CD4-positive, alpha-beta T cell treated with Interleukin-21 for 1 hour (primary cell): ENCODE measurements at places on chromosomes 5 and 9.
A peak's percentile ranks its signal among the peaks of the same experiment; 100 is the strongest.

- no peak for DNase-seq
Measured at GRCh38 chr5:178557416-178557815, 32.8 kb downstream of the COL23A1 start.

GRCh38 chr5:21895766-21896350, 957.3 kb downstream of the CDH12 start:
- no peak for DNase-seq

DNA sequence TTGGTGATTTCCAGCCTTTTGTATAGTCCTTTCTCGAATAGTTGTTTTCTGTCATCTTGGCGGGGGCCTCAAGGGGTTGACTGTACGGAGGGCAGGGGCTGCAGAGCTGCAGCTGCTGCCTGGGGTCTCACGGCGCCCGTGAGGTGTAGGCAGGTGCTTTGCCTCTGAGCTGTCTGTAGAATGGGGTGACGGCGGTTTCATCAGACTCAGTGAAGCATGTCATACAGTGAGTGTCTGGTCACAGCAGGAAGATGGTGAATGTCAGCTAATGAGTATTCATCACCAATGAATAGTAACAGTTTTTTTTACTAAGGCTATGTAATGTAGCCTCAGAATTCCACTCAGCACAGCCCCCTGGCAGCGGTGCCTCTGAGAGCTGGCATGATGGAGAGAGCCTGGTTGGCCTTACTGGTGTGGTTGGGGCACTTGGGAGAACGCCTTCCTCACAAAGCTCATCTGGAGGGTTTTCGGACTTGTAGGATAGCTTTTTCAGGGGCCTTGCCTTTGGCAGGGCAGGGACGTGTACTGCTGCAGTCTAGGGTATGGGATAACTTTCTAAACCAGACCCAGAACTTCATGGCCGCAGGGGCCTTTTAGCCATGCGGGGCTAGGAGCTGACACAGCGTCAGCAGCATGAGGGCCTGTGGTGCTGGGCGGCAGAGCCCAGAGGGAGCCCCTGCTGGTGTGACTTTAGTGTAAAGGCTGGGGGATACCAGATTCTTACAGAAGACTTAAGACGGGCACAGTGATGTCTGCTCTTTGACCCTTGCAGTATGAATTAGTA, 15.0 kb downstream of the TENT4A start:
- DNase-seq, result no peak

DNA sequence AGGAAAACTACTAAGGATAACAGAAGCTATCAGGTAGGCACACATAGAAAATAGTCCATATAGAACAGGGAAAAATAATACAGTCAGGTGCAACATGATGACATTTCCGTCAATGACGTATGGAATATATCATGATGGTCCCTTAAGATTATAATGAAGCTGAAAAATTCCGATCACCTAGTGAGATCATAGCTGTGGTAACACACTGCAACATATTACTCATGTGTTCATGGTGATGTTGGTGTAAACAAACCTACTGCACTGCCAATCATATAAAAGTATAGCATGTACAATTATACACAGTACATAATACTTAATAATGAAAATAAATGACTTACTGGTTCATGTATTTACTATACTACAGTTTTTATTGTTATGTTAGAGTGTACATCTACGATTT, 60.0 kb downstream of the MEGF9 start:
- DNase-seq, result no peak

DNA sequence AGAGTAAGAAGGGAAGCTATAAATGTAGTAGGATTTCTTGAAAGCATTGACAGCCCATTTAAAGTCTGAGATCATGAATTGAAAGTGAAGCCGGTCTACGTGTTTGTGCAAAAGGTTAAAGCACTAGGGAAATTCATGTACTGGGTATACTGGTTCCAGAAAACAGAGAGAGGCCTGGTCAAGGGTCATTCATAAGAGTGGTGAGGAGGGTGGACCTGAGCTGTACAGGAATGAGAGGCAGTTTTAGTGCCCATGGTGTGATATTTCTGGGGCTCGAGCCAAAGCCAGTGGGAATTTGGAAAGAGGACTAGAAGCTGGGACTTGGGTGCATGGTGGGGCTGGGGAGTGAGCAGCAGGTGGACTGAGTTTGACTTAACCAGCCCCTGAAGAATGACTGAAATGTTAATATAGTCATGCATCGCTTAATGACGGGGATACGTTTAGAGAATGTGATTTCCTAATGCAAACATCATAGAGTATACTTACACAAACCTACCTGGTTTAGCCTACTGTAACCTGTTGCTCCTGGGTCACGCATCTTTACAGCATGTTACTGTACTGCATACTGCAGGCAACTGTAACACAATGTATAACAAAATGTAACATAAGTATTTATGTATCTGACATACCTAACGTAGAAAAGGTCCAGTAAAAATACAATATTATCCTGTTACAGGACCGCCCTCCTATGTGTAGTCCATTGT, 173.0 kb downstream of the MAST4 start:
- no peak for DNase-seq

DNA sequence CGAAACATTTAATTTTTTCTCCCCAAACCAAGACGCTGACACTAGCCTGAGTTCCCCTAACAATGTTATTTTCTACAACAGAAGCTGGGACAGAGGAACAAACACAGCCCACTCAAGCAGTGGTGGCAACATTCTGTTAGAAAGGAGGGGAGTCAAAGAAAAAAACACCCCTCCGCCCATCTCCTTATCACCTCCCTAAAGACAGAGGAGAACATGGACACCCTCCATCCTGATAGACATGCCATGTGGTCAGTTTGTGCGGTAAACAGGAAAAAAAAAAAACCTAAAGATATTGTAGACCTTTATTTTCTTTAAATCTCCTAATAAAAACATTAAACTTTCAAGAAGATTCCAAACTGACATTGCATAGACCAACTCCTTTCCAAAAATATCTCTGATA, 2.9 kb upstream of the DPM2 start:
- no peak for DNase-seq

GRCh38 chr5:56358703-56359681, 125.9 kb upstream of the ANKRD55 start:
- DNase-seq, result no peak

- DNase-seq, result no peak
Measured at GRCh38 chr9:89718651-89719050, 113.8 kb downstream of the GADD45G start.

GRCh38 chr5:129228577-129228976, 134.0 kb downstream of the ISOC1 start:
- no peak for DNase-seq

GRCh38 chr5:146620669-146621051, 104.7 kb upstream of the GPR151 start:
- no peak for DNase-seq

DNA sequence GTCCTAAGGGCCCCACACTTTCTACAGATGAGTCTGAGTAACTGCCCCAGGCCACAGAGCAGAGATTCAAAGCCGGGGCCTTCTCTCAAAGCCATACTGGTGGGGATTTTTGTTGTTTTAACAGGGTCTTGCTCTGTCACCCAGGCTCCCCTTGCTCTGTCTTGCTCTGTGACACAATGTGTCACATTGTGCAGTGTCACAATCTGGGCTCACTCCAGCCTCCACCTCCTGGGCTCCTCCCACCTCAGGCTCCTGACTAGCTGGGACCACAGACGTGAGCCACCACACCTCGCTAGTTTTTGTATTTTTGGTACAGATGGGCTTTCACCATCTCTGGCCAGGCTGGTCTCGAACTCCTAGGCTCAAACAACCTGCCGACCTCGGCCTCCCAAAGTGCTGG, 8.6 kb downstream of the AGPAT2 start:
- DNase-seq, result no peak

- no peak for DNase-seq
Measured at GRCh38 chr9:123361086-123361730, 5.2 kb downstream of the CRB2 start.

GRCh38 chr5:137856201-137856600, 11.5 kb upstream of the MYOT start:
- no peak for DNase-seq

- DNase-seq, result no peak
Measured at GRCh38 chr9:80062567-80062966, 490.8 kb downstream of the TLE4 start.

DNA sequence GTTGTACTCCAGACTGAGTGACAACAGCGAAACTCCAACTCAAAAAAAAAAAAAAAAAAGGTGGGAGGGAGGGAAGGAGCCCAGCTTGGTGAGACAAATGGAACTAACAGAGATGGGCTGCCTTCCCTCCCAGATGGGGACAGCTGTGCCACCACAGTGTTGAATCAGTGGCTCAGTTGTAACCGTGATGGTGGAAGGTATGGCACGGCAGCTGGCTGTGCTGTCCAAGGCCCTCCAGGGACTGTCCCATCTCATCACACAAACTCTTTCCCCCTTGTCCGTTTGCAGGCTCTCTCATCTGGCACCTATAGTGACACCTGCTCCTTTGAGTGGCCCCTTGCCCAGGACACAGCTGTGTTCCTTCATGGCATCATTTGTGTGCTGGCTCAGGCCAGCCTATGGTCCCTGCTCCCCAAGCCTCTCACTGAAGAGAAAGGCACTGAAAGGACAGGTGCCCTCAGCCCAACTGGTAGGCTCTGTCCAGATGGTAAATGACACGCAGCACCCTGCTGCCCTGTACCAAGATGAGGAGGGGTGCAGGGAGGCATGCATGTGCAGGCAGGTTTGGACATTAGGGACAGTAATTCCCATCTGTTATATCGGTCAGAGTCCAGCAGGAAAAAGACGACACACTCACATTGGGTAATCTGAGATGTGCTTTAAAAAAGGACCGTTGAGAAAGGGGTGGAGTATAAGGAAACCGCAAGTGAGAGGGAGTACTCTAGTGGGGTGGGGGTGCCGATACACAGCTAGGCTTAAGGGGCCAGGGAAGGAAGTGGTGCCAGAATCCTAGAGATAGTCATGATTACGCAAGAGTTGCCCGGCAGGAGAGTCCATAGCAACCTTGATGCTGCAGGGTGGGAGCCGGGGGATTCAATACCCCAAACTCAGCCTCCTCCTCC, 4.3 kb downstream of the SMIM33 start:
- DNase-seq, result peak; percentile 50

GRCh38 chr9:129493002-129493705, 127.7 kb downstream of the C9orf50 start:
- no peak for DNase-seq

DNA sequence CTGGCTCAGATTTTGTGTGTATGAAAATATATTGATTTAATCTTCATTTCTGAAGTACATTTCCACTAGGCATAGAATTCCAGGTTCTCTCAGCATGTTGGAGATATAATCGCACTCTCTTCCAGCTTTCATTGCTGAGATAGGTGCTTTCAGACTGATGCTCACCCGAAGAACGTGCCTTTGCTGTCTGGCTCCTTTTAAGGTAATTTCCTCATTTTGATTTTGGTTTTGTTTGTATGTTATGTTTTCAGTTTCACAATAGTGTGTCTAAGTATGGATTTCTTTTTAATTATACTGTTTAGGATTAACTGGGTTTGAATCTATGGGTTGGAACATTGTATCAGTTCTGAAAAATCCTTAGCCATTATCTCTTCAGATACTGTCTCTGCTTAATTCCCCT, 132.0 kb upstream of the NFIB start:
- DNase-seq, result no peak

GRCh38 chr5:78845470-78845869, 139.6 kb downstream of the ARSB start:
- no peak for DNase-seq

DNA sequence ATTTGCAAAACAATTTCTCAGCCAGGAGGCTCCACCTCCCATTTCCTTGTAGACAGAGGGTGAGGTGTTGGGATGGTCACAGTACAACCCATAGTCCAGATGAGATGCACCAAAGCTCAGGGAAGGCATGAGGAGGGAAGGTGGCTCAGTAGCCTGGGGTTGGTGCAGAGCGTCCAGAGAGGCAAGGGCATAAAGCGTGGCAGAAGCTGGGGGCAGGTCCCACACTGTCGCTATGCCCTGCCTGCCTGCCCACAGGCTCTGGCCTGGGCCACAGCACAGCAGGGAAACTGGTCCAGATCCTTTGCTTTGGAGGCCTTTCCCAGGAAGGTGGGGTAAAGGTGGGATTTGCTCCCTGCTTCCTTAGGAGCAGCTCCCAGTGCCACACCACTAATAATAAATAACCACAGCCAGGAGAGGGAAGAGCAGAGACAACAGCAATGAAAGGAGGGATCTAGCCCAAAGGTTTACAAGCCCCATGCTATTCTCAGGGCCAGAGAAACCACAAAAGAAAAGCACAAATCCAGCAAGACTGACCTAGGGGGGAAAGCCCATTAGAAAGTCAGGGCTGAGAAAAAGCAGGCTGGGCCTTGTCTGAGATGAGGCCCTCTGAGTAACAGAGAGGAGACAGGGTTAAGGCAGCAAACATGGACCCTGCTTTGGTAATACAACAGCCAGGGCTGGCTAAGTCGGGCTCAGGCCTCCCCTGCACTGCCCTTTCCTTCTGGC, 27.2 kb downstream of the PCDHGC5 start:
- no peak for DNase-seq

GRCh38 chr9:77016526-77017504, 2.6 kb upstream of the FOXB2 start:
- DNase-seq, result no peak

DNA sequence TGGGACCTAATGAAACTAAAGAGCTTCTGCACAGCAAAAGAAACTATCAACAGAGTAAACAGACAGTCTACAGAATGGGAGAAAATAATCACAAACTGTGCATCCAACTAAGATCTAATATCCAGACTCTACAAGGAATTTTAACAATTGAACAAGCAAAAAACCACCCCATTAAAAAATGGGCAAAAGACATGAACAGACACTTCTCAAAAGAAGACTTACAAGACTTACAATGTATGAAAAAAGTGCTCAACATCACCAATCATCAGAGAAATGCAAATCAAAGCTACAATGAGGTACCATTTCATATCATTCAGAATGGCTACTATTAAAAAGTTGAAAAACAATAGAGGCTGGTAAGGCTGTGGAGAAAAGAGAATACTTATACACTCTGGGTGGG, 58.0 kb downstream of the SHOC1 start:
- DNase-seq, result no peak

DNA sequence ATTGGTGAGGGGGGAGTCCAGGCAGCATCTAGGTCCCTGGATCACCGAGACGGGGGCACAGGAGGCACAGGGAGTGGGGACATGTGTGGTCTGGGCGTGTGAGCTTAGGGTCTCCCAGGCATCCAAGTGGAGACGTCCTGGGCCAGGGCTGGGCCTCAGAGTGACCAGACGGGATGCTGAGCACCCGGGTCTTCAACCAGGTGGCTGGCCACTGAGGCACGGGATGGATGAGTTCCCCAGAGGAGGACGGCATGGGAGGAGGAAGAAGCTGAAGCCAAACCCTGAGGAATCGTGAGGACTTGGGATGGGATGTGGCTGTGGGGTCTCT, 88.0 kb downstream of the LMX1B start:
- DNase-seq, result no peak

DNA sequence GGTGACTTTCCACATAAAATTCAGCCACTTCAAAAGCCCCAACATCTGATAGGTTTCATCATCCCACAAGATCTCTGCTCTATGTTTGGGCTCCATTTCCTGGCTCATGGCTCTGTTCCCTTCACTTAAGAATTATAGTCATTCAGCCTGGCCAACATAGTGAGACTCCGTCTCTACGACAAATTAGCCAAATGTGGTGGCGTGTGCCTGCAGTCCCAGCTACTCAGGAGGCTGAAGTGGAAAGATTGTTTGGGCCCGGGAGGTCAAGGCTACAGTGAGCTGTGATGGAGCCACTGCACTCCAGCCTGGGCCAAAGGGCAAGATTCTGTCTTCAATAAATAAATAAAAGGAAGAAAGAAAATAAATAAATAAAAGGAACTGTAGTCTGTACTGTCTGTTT, 57.9 kb upstream of the CTSV start:
- DNase-seq, result no peak

- no peak for DNase-seq
Measured at GRCh38 chr9:22643541-22643940, 196.9 kb downstream of the DMRTA1 start.
